ENCODE measurements at places on chromosomes 6 and 20. TPM values are rescaled to one million over a fixed set of nuclear protein-coding genes. Genes with fewer than 3 reads are reported as not detected.

MOXD1 gene
- total RNA-seq: not detected

PLN gene
- total RNA-seq: not detected

LINC00237 gene
- not detected for total RNA-seq

NR2E1 gene
- total RNA-seq: not detected

SALL4 gene
- total RNA-seq: 0.37 TPM

TFAP2B gene
- not detected for total RNA-seq

STMN3 gene
- 8.0 TPM for total RNA-seq

All from activated CD8-positive, alpha-beta memory T cell treated with anti-CD3 and anti-CD28 coated beads, Interleukin-2, amount 10 ng/mL, durations not matched to agents 7 days and 5 days (primary cell).